ENCODE measurements at places on chromosomes 5 and 9.

DNA sequence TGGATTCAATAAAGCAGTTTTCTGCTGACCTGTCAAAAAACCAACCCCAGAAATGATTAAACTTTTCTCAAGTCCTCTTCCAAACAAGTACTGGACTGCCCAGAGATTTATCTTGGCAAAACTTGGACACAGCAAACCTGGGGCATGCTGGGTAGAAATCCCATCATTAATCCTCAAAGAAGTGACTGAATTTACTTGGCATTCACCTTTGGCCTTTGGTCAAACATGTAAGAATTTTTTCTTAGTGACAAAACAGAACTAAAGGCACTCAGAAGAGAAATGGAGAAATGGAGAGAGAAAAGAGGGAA, 248.6 kb upstream of the NREP start:
- no peak for DNase-seq

- no peak for DNase-seq
Measured at GRCh38 chr5:43993634-43994351, 390.8 kb downstream of the NNT start.

DNA sequence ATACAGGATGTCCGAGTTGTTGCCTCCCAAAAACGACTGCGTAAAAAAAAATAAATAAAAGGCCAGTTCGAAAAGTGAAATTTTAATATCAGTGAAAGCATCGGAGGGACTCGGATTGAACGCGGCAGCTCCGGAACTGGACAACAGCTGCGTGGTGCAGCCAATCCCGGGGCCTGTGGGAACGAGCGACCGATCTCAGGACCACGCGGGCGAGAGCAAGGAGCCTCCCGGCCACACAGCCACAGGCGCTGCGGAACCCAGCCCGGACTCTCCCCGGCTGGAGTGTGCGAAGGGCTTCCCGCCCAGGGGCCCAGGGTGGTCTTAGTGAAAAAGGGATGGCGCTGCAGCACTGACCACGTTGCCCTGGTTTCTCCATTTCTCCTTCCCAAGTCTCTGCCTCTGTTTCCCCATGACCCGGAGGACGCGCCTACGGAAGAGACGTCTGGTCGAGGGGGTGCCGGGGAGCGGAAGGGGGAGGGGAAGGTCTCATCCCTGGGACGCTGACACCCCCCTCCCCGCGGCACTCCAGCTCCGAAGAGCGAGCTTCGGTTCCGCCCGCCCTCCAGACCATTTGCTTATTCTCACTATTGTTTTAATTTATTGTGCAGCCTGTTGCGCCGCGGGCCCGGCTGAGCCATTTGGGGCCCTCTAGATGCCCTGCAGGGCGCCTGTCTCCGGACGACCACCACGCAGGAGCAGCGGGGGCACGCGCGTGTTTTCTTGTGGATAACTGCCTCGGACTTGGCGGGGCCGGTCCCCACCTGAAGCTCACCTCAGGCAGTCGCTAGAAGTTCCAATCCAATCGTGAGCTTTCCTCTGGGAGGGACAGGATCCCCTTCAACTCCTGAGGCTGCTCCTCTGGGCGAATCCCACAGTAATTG, 303.0 kb downstream of the PARP8 start:
- DNase-seq: no peak

DNA sequence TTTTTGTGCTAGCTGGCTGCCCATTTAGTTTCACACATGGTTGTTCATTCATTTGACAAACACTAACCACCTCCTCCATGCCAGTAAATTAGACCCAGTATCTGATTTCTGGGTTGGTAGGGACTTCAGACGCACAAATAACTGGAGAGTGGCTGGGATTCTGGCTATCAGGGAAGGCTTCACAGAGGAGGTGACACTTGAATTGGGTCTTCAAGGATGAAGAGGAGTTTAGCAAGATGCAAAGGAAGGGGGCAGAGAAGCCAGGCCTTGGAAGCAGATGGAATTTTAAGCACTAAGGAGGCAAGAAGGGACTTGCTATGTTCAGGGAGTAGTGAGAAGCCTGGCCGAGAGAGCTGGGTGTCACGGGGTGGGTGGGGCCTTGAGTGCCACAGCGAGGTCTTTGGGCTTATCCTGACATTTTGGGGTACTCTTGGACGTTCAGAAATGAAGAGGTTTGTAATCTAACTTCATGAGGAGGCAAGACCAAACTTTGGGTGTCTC, 71.3 kb downstream of the LMX1B start:
- DNase-seq: no peak

All from activated effector memory CD4-positive, alpha-beta T cell treated with Interleukin-2 at 50 U/mL for 16 hours (primary cell).